ENCODE measurements at places on chromosomes 3 and 15.

DNA sequence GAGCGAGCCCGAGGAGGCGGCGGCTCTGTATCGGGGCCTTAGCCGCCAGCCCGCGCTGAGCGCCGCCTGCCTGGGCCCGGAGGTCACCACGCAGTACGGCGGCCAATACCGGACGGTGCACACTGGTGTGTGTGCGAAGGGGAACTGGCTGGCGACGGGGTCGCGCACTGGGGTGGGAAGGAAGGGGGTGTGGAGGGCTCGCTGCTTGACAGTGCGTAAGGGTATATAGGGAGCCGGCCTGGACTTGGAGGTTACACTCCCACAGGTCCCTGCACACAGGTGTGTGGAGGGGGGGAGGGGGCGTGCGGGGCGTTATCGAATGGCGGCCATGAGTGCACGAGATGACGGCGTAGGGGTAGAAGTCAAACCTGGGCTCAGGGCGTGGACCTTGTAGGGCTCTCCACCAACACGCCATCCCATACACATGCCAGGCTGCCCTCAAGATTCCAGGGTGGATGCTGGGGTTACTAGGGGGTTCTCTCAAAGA is 389 bp downstream of the APEH start:
- DNase-seq = no peak

DNA sequence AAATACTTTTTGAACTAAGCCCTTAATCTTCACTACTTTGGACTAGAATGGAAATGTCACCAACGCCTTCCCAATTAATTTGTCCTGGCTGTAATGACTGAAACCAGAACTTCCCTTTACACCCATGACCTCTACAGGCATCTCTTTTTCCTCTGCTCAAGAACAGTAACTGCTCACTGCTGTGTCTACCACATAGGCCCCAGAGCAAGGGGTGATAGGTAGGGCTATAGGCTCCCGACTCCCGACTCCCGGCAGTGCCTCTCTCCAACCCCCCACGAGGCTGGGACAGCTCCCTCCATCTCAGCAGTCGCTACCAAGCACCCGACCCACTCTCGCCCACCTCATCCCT is 384 bp upstream of the LEKR1 start:
- DNase-seq = no peak

GRCh38 chr15:53128652-53129051 is 338.5 kb upstream of the ONECUT1 start:
- DNase-seq = no peak

- no peak for DNase-seq
Measured at GRCh38 chr3:164306042-164306441, 772.3 kb downstream of the SI start.

GRCh38 chr3:104987859-104988258 is 378.9 kb upstream of the ALCAM start:
- no peak for DNase-seq

- no peak for DNase-seq
Measured at GRCh38 chr15:32946210-32946609, 228.4 kb downstream of the GREM1 start.

GRCh38 chr3:42140665-42141203 is 49.6 kb downstream of the TRAK1 start:
- DNase-seq = no peak

GRCh38 chr15:63334821-63335220 is 46.8 kb downstream of the CA12 start:
- no peak for DNase-seq

DNA sequence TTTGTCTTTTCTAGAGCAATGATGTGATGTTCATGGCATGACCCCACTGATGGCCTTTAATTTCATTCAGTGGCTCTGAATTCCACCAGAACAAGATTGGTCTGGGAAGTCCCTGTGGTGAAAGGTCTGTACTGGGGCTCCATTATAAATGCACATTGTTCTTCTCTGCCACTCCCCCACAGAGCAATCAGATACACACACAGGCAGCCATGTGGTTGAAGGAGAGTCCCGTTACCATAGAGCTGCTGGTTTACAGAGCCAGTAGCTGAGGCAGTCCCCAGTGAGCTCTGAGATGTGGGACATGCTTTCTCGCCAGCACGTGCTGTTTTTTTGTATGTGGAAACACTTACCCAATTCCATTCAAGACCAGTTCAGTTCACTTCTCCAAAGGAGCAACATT is 172.7 kb upstream of the TRIM42 start:
- DNase-seq = no peak

GRCh38 chr15:71313806-71314205 is 198.5 kb downstream of the THSD4 start:
- DNase-seq = no peak

DNA sequence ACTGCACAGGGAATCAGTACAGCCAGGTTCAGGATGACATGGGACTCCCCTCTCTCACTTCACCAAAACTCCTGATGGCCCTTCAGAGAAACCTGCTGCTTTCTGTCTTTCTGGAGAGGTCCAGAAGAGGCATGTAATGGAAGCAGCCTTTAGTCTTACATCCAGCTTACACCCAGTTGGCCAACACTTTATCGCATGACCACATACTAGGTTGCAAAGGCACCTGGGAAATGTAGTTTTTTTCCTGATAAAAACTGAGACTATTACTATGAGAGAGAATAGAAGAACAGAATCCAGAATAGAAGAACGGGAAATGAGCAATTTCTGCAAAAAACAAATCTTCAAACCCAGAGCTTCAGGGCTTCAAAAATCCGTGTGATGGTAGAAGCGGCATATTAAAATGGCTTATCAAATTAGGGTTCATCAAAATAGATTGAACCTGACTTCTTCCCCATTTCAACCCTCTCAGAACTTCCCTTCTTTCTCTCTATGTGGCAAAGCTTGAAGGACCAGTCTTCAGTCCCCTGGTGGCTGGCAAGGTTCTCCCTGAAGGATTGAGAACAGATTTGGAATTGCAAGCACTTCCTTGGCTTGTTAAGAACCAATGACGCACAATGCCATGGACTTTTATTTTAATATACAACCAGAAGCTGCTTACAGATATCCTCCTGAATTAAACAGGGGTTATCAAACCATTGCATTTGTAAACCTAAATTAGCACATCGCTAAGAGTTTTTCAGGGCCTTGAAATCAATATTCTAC is 34.4 kb downstream of the CORO2B start:
- no peak for DNase-seq

GRCh38 chr3:188124184-188124583 is 29.8 kb upstream of the LPP start:
- no peak for DNase-seq

DNA sequence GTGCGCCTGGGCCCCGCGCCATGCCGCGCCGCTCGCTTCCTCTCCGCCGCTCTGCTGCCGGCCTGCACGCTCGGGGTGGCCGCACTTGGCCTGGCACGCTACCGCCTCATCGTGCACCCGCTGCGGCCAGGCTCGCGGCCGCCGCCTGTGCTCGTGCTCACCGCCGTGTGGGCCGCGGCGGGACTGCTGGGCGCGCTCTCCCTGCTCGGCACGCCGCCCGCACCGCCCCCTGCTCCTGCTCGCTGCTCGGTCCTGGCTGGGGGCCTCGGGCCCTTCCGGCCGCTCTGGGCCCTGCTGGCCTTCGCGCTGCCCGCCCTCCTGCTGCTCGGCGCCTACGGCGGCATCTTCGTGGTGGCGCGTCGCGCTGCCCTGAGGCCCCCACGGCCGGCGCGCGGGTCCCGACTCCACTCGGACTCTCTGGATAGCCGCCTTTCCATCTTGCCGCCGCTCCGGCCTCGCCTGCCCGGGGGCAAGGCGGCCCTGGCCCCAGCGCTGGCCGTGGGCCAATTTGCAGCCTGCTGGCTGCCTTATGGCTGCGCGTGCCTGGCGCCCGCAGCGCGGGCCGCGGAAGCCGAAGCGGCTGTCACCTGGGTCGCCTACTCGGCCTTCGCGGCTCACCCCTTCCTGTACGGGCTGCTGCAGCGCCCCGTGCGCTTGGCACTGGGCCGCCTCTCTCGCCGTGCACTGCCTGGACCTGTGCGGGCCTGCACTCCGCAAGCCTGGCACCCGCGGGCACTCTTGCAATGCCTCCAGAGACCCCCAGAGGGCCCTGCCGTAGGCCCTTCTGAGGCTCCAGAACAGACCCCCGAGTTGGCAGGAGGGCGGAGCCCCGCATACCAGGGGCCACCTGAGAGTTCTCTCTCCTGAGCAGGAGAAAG is 951 bp downstream of the GPR62 start:
- no peak for DNase-seq

GRCh38 chr15:101773496-101774100 is 29.7 kb upstream of the OR4F6 start:
- no peak for DNase-seq

- DNase-seq = no peak
Measured at GRCh38 chr3:78792212-78792611, 975.6 kb downstream of the ROBO1 start.

DNA sequence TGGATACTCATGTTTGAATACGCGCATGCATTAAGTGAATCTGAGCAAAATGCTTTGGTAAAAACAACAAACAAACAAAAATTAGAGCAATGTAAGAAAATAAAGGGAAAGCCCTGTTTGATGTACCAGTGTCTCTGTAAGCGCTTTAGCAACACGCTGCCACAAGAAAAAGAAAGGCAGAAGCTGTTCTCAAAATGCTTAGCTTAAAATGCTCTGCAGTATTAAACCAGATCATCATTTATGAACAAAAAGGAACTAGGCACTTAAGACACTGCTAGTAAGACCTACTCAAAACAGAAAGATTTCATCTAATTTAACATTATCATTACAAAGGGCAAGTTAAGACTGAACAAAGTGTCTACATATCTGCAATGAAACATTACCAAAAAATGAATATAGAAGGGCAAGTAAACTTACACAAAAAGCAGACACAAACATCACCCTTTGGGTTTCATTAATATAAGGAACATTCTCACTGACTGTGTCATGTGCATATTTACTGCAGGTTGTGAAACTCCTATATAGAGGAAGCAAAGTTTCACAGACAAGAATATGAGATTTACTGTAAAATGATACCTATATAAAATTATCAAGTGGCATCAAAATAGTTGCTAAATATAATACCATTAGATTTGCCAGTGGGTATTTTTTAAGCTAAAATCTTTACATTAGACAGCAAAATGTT is 102.1 kb downstream of the FBXL22 start:
- no peak for DNase-seq
